ENCODE measurements at places on chromosomes 3 and 15.

- peak; percentile 37 for DNase-seq
These were observed 183.0 kb downstream of the SUCNR1 start for GRCh38 chr3:152056481-152056880.

DNA sequence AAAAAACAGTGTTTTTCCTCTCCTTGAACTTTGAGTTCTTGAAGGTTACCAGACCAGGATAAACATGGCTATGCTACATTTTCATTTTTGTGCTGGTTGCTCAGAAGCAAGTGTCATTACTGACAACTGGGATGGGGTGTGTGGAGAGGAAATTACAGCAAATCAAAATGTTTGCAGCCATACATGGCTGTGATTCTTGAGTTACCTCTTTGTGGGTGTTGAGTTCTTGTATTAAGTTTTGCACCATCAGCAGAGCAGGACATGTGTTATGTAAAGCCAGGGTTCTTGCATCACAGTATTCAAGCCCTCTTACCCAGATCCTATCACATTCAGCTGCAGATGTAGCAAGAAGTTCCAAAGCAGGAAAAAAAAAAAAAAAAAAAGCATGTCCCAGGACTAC lies 53.9 kb upstream of the ATOSA start:
- no peak for DNase-seq

DNA sequence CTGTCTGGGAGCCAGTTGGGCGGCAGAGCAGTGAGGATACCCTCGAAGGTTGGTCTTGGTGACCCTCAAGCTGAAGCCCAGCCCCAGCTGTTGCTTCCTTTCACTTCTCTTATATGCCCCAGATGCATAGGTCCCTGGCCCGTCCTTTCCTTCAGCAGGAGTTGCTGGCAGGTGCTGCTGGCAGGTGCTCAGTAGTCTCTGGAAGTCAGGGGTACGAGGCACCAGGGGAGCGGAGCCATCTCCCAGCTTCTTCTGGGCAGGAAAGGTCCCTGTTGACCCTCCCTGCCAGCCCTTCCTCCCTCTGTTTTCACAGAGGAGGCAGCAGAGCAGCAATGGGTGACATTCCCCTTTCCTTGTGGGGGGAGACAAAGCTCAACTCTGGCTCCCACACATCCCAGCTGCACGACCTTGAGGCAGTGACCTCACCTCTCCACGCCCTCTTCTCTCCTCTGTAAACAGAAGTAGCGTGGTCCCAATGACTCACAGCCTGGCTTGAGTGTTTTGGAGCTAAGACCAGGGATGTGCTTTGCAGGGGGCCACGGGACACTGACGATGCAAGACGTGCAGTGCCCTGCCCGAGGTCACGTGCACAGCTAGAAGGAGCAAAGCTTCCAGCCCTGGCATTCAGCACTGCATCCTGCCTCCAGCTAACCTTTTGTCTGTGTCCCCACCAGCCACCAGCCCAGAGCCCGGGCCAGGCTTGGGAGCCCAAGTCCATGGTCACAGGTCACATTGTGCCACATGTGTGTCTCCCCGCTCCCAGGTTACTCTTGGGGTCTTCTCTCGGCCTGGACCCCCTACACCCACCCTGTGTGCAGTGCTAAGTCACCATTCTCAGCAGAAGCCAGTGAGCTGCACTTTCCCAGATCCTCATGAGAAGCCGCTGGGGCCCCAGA lies 49.7 kb downstream of the SLC6A6 start:
- DNase-seq: no peak

DNA sequence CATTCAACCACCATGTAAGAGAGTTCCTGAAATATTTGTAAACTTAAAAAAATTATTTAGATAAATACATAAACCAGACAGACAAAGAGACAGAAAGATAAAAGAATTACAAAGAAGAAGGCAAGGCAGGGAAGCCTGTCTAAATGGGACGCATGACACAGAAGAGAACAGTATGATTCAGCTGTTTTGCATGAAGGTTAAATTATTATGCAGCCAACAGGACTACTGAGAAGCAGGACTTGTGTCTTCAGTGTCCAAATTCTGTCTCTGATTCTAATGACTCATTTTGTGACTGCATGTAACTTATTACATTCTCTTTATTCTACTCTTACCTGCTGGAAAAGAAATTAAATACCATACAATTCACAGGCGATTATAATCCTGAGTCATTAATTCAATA lies 340.4 kb upstream of the KCNMB2 start:
- no peak for DNase-seq

DNA sequence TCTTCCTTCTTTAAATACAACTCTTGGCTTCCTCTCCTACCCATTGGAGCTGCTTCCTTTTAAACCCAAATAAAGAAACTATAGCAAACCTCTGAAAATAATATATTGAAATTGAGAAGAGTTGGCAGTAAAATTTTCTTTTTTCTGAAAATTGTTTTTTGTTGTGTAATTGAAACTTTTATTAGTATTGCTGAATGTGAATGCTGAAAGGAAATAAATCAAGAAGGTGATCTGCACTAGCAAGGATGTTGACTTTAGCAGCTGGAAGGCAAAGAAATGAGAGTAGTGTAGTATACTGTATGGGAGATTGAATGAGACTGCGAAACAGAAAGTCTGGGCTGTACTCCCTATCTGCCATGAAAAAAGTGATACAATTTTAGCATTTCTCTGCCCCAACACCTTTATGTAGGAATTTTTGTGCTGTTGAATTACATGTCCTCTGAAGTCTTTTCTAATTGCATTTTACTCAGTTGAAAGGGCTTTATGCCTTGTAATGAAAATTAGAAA lies 166.3 kb downstream of the DOCK3 start:
- no peak for DNase-seq

DNA sequence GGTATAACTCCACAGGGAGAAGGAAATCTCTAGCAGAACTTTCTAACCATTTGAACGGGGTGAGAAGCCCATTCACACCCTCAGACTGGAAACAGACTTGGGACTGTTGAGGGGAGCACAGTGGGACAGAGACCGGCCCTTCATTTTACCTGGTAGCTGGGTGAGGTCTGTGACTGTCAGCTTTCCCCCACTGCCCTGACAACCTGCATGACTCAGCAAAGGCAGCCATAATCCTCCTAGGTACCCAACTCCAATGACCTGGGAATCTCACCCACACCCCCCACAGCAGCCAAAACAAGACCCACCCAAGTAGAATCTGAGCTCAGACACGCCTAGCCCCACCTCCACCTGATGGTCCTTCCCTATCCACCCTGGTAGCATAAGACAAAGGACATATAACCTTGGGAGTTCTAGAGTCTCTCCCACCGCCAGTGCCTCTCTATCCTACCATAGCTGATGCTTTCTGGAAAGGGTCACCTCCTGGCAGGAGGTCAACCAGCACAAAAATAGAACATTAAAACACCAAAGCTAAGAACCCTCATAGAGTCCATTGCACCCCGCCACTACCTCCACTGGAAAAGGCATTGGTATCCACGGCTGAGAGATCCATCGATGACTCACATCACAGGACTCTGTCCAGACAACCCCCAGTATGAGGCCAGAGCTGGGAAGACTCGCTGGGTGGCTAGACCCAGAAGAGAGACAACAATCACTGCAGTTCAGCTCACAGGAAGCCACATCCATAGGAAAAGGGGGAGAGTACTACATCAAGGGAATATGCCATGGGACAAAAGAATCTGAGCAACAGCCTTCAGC lies 28.0 kb downstream of the SENP7 start:
- no peak for DNase-seq

DNA sequence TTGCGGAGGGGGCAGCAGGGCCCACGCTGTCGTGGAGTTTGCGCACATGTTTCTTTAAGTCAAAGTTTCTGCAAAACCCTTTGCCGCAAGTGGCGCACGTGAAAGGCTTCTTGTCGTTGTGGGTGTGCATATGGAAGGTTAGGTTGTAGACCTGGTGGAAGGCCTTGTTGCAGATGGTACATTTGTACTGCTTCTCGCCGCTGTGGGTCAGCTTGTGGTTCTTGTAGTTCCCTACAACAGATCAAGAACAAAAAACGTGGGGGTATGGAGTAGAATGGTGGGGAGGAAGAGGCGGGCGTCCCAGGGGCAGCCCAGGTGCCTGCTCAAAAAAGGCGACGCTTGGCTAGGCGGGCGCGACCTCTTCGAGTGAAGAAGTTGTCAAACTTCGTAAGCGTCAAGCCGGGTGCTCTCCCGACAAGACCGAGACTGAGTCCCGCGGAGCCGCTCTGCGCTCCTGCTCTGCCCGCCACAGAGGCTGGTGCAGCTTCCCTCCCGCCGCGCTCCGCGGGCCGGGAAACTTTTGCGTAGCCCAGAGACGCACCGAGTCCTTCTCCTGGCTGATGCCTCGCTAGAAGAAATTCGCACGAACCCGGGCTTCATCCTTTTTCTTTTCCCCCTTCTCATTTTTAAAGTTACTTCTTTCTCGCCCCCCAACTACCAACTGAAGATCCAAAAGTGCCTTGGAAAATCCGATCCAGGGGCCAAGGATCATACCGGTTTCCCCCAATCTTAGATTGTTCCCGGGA lies 3.1 kb downstream of the FEZF2 start:
- no peak for DNase-seq

- DNase-seq: no peak
These were observed 20.9 kb downstream of the FSTL1 start for GRCh38 chr3:120429921-120430361.

DNA sequence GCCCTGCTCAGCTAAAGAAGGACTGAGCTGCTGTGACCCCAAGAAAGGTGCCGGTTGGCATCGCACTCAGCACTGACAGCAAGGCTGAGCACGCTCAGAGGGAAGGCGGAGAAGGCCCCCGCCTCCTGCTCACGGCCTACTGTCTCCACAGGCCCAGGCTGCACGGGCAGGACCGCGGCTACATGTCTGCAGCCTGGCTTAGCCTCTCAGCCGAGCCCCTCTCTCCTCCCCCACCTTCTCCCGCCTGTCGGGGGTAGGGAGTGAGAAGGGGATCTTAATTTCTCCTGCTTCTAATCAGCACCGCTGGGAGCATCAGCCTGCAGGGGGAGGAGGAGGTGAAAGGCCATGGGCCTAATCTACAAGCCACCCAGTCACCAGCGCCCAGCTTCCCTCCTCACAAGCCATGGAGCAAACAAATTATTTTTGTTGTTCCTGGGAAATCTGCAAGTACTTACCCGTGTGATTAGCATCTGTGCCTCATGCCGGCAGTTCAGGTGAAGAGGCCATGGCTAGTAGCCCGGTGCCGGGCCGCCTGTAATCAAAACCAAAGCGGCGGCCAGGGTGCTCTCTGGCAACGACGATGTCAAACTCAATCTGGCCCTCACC lies 68.1 kb downstream of the EPHB3 start:
- no peak for DNase-seq

DNA sequence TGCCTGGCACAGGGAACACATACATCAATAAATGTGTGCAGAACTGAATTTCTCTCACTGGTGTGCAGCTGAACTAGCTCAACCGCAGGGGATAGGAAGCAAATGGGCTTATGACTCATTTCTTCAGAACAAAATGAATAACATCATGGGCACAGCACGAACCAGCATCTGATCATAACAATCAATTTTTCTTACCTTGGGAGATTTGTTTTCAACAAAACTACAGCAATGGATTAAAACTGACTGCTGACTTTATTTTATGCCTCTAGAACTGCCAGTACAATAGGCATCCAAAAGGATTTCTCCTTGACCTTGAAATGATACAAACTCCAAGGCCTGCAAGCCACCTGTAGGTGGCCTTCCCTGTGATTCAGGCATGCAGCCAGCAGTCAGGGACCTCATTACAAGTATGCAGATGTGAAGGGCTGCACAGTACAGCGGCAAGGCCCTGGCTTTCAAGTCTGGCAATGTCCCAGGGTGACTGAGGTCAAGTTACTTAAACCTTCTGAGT lies 26.1 kb downstream of the TAMM41 start:
- DNase-seq: no peak

DNA sequence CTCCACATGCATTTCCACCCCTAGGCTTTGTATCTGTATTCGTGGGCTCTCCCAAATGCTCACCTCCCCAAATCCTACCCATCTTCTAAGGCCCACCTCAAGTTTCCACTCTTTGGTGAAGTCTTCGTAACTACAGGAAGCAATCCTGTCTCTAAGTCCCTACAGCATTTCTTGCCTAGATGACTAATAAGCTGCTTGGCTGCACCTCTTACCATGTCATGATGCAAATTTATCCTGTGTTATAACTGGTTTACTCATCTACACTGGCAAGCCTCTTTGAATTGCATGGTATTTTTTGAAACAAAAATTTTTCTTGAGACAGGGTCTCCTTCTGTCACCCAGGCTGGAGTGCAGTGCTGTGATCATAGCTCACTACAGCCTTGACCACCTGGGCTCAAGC lies 73.3 kb downstream of the SETMAR start:
- no peak for DNase-seq

DNA sequence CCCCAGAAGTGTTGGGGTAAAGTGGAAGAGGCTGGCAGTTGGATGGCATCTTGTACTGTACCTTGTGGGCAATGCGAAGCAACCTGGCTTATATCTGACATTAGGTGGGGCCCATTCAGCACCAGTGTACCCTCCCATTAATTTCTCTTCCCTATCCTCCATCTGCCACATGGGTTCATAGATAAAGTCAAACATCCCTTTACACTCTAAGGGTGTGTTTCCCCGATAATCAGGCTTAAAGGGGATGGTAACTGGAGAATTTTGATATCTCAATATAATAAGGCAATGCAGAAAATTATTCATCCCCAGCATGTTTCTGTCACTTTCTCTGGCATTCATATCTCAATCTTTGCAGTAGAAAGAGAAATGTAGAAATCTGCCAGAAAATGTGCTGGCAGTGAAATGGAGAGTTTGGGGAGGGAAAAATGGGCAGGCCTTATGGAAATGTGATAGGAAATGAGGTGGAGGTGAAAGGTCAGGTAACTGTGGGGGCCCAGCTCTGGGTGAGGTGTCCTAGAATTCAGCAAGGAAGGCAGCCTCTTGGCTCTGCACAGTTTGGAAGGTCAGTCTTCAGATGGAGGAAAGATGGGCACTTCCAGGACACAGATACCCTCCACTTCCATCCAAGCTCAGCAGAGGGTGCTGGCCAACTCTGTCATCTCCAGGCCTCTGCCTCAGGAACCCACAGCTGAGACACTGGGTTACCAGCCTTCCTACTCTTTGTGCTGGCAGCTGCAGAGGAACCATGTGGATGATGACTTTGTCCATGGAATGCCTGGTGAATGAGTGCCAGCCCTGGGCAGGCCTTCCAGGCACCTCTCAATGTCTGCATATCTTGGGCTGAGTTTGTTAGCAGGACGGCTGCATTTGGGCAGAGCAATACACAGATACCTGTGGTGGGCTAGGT lies 325.9 kb upstream of the CTDSPL start:
- no peak for DNase-seq

GRCh38 chr3:70885636-70886035 lies 573.2 kb upstream of the MDFIC2 start:
- DNase-seq: no peak

GRCh38 chr3:158961911-158962310 lies 160.1 kb downstream of the MFSD1 start:
- no peak for DNase-seq

- no peak for DNase-seq
These were observed 15.3 kb upstream of the CCNDBP1 start for GRCh38 chr15:43169888-43170287.

- DNase-seq: no peak
These were observed 93.0 kb downstream of the FHIT start for GRCh38 chr3:61158216-61158615.

GRCh38 chr3:157436583-157437291 lies at the start of gene PTX3:
TSS of gene PTX3 (plus strand) at chr3:157436850. CDS start at chr3:157436934, 84 bp downstream.
- no peak for DNase-seq

- no peak for DNase-seq
These were observed 120.0 kb downstream of the FNDC3B start for GRCh38 chr3:172159376-172159775.

Data from NCI-H1930 (cell line).